ENCODE measurements at places on chromosomes 7 and 10.

DNA sequence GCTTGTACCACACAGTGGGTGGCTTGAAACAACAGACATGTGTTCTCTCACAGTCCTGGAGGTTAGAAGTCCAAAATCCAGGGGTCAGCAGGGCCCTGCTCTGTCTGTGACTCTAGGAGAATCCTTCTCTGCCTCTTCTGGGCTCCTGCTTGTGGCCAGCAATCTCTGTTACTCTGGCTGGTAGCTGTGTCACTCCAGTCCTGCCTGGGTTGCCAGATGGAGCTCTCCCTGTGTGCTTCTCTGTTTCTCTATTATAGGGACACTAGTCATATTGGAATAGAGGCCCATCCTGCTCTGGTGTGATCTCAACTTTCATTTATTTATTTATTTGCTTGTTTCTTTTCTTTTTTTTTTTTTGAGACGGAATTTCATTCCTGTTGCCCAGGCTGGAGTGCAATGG is 276.6 kb upstream of the GALNT17 start:
- DNase-seq = no peak

GRCh38 chr7:152967958-152968357 is 208.4 kb downstream of the ACTR3B start:
- DNase-seq = no peak

- no peak for DNase-seq
Measured at GRCh38 chr10:113959383-113959760, 84.3 kb upstream of the ADRB1 start.

GRCh38 chr7:93737953-93738352 is 152.6 kb downstream of the TFPI2 start:
- DNase-seq = no peak

GRCh38 chr7:27203964-27204594 is 4.2 kb upstream of the HOXA13 start:
- no peak for DNase-seq

- DNase-seq = no peak
Measured at GRCh38 chr7:138387755-138388475, 72.1 kb upstream of the TRIM24 start.

- DNase-seq = no peak
Measured at GRCh38 chr10:121252756-121253155, 345.5 kb downstream of the FGFR2 start.

DNA sequence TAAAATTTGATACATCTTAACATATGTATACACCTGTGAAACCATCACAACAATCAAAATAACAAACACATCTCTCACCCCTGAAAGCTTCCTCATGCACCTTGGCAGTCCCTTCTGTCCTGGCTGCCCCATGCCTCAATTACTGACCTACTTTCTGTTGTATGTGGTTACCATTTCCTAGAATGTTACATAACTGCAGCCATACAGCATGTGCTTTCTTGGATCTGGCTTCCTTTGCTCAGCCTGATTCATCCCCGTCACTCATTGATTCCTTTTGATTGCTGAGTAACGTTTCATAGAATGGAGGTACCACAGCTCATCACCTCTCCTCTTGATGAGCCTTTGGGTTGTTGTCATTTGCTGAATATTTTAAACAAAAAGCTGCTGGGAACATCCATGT is 165.3 kb downstream of the CELF2 start:
- DNase-seq = peak; percentile 52

DNA sequence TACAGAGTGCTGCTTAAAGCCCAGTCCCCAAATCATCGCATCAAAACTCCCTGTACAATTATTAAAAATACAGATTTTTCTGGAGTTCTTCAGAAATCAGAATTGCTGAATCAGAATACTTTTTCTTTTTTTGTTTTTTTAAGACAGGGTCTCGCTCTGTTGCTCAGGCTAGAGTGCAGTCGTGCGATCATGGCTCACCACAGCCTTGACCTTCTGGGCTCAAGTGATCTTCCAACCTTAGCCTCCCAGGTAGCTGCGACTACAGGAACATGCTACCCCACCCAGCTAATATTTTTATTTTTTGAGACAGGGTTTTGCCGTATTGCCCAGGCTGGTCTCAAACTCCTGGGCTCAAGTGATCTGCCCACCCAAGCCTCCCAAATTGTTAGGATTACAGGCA is 3.9 kb downstream of the BBIP1 start:
- no peak for DNase-seq

- no peak for DNase-seq
Measured at GRCh38 chr7:157903710-157904109, 566.9 kb downstream of the DNAJB6 start.

GRCh38 chr7:110772615-110773014 is 318.3 kb upstream of the LRRN3 start:
- no peak for DNase-seq

DNA sequence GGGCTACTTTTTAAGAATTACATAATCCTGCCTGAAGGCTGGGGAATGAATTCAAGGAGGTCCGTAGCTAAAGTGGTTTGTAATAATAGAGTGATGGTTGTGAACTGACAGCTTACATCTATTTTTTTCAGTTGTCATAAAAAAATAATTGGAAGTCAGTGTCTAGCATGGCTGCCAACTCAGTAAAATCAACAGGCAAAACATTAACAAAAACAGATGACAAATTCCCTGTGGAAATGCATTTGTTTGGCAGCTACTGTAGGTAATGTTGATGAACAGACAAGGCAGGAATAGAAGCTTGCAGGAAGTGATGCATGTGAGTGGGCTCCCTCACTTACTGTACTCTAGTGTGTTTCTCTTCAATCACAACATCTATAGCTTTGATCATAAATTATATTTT is 766.0 kb upstream of the POT1 start:
- DNase-seq = no peak

GRCh38 chr10:17115683-17116082 is 13.9 kb downstream of the CUBN start:
- no peak for DNase-seq

GRCh38 chr7:24751484-24751883 is 5.8 kb downstream of the GSDME start:
- DNase-seq = no peak

DNA sequence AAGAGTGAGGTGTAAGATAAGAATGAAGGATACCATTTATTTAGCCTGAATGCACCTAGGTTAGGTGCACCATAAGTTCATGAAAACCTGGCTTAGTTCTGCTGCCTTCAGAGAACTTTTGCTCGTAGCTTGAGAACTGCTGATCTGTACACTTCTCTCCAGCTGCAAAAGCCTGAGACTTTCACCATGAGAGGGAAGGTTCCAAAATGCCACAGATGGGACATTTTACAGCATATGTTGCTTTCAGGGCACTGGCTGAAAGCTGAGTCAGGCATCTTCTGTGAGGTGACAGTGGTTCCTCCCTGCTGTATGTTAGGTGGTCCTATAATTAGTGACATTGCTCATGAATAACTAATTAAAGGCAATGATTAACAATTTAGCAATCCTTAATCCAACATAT is 298.3 kb downstream of the GALNT17 start:
- no peak for DNase-seq
